ENCODE measurements at places on chromosomes 12 and 14.
A peak's percentile ranks its signal among the peaks of the same experiment; 100 is the strongest.

DNA sequence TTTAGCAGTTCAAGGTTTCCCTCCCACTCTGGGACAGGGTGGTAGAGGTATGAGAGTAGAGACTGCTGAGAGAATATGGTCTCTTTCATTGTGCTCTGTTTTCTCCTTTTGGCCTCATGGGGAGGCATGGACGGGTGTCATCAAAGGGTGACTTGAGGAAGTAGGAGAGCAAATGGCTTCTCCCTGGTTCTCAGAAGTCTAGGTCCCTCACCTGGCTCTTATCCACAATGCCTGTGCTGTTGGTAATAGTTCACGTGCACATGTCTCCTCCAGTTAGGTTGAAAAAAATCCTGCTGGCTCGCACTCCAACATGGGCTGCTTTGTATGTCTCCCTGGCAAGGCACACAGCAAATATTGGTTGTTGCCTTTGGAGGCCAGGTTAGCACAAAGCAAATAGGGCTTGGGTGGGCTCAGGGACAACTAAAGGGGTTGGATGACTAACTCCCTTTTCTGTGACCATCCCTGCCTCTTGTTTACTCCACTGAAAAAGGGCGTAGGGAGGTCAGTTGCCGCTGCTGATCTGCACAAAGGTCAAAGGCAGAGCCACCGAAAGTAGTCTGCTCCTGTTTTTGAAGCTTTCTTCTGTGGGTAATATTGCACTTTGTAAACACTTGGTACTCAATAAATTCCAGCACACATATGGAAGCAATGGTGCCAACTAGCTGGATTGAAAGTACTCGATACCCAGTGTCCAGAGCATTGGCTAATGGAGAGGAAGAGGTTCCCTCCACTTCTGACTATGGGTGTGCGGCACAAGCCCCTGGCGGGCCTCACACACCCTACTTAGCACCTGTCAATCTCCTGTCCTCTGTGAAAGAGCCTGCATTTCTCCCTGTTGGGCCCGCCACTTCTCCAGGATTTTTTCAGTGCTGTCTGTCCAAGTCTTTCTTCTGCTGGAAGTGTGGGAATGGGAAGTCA is 121.8 kb downstream of the SLC38A6 start:
- no peaks in the 10 kb centered on the region for H3K36me3 ChIP-seq
- no peak overlapping the region for H3K4me3 ChIP-seq
- no peak for DNase-seq
- peaks cover 36% of the 10 kb centered on the region for H3K4me1 ChIP-seq

DNA sequence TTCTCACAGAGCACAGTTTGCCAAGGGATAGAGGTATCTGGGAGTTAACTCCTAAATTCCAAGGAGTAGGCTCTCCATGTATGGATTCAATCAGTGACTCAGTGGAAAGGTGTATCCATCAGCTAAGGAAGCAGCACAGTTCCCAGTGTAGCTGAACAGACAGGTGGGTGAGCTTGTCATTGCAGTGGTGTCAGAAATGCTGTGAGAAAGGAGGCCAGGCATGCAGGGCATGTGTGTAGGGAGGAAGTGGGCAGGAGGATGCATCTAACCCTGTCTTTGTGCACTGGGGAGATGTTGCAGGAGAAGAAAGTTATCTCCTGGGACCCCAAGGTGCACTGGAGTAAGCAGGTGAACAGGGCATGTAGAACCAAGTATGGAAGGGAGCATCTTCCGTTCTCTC is 539.0 kb downstream of the VRK1 start:
- H3K36me3 ChIP-seq, result no peaks in the 10 kb centered on the region
- no peak overlapping the region for H3K4me3 ChIP-seq
- H3K4me1 ChIP-seq, result no peaks in the 10 kb centered on the region
- no peak for DNase-seq

GRCh38 chr12:3791256-3791874 is 38.5 kb upstream of the CRACR2A start:
- H3K4me1 ChIP-seq, result no peaks in the 10 kb centered on the region
- no peaks in the 10 kb centered on the region for H3K27me3 ChIP-seq
- H3K36me3 ChIP-seq, result no peaks in the 10 kb centered on the region
- no peak for DNase-seq
- no peak overlapping the region for H3K4me3 ChIP-seq
- no peak overlapping the region for H3K27ac ChIP-seq

- H3K36me3 ChIP-seq, result no peaks in the 10 kb centered on the region
- no peak overlapping the region for H3K4me3 ChIP-seq
- no peak for DNase-seq
- H3K4me1 ChIP-seq, result no peaks in the 10 kb centered on the region
- H3K27me3 ChIP-seq, result no peaks in the 10 kb centered on the region
Observed at GRCh38 chr14:84688297-84689025, 841.5 kb upstream of the FLRT2 start.

DNA sequence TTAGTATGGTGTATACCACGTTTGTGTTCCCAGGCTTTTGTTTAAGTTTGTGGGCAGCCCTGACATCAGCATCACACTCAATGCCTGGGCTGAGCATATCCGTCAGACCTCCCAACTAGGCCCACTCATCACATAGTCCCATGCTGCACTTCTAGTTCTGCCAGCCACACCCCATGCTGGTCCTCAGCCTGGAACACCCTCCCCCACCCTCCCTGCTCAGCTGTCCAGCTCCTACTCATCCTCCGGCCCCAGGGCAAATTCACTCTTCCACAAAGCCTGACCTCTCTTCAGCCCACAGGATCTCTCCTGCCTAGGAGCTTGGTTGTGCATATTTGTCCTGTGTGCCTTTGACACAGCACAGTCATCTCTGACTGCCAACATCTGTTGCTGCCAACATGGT is 3.9 kb upstream of the ENDOU start:
- H3K27me3 ChIP-seq, result no peaks in the 10 kb centered on the region
- H3K36me3 ChIP-seq, result no peaks in the 10 kb centered on the region
- DNase-seq, result no peak
- peaks cover 8% of the 10 kb centered on the region for H3K4me1 ChIP-seq

GRCh38 chr14:61566537-61567225 is 128.6 kb upstream of the HIF1A start:
- peaks cover 85% of the 10 kb centered on the region for H3K4me1 ChIP-seq
- H3K36me3 ChIP-seq, result no peaks in the 10 kb centered on the region
- DNase-seq, result peak; percentile 83
- H3K4me3 ChIP-seq, result no peak overlapping the region
- H3K27me3 ChIP-seq, result no peaks in the 10 kb centered on the region

DNA sequence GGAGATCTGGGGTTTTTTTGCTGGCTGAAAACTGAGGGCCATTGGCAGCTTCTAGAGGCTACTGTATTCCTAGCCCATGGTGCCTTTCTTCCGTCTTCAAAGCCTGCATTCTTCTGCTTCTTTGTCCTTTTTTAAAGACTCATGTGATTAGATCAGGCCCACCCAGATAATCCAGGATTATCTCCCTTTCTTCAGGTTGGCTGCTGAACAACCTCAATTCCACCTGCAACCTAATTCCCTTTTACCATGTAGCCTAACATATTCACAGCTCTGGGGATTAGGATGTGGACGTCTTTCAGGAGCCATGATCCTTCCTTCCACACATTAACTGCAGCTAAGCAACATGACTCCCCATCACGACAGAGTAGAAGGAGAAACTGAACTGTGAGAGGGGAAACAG is 985.5 kb downstream of the DIO2 start:
- no peaks in the 10 kb centered on the region for H3K36me3 ChIP-seq
- H3K27me3 ChIP-seq, result no peaks in the 10 kb centered on the region
- DNase-seq, result no peak
- no peaks in the 10 kb centered on the region for H3K4me1 ChIP-seq
- H3K4me3 ChIP-seq, result no peak overlapping the region

DNA sequence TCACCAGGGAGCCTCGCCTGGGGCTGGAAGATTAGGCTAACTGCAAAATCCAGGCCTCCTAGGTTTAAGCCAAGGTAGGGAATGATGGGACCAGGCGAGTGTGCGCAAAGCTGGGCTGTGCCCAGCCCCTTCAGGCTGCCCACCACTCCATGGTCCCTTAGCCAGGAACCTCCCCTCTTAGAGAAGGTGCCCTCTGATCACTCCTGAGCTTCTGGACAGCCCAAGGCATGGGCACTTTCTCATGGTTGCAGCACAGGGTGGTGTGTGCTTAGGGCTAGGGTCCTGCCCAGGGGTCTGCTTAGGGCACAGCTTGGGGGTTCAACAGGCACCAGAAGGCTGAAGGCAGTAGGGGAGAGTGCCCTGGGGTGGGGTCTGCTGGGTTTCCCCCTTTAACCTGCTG is 69.0 kb downstream of the PRIMA1 start:
- H3K4me3 ChIP-seq, result no peak overlapping the region
- H3K36me3 ChIP-seq, result no peaks in the 10 kb centered on the region
- no peaks in the 10 kb centered on the region for H3K27me3 ChIP-seq

DNA sequence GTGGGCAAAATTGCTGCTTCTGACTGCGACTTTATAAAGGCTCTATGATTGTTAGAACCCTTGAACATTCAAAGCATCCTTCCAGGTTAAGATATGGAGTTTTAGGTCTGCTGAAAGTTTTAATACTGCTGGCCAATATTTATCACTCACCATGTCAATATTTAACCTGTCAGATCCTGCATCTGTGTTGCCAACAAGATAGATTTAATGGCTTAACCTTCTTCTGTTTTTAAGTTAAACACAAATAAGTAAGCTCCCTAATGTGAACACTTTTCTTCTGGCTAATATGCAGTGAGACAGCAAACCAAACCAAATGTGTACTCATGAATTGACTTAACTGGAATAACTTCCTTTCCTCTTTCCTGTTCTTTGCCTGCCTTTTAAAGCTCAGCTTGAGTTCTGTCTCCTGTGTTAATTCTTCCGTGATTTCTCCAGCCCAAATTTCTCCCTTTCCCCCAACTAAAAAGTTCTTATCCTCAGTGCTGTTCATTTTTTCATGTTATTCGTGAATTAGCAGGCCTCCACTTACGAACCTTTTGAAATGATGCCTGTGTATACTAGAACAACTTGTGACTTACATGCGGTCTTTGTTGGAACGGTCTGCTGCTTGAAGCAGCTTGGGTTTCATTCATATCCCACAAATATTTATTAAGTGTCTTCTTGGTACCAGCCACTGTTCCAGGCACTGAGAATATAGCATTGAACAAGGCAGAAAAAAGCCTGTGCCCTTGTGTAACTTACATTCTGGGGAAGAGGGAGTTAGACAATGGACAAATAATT is 9.1 kb downstream of the FBXW8 start:
- no peak overlapping the region for H3K27ac ChIP-seq
- DNase-seq, result no peak
- H3K4me1 ChIP-seq, result peaks cover 14% of the 10 kb centered on the region
- no peaks in the 10 kb centered on the region for H3K27me3 ChIP-seq
- no peak overlapping the region for H3K4me3 ChIP-seq

- H3K4me1 ChIP-seq, result peaks cover 9% of the 10 kb centered on the region
- DNase-seq, result peak; percentile 61
- no peak overlapping the region for H3K27ac ChIP-seq
- no peaks in the 10 kb centered on the region for H3K27me3 ChIP-seq
- no peak overlapping the region for H3K4me3 ChIP-seq
Observed at GRCh38 chr14:96275177-96276112, 19.4 kb downstream of the BDKRB1 start.

DNA sequence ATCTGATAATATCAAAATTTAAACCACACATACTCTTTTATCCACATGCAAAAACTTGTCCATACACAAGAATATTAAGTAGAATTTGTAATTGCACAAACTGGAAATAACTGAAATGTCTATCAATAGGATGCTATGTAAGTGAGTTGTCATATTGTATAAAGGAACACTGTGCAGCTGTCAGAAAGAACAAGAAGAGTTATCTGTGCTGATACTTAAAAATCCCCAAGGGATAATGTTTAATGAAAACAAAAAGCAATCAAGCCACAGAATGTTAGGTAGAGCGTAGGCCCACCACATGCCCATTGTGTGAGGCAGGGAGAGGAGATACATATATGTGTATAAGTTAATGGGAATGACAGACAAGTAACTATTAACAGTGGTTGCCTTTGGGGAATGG is 25.9 kb upstream of the HIGD1C start:
- H3K27me3 ChIP-seq, result peaks cover 2% of the 10 kb centered on the region
- no peak overlapping the region for H3K27ac ChIP-seq
- peaks cover 13% of the 10 kb centered on the region for H3K4me1 ChIP-seq
- no peak overlapping the region for H3K4me3 ChIP-seq

DNA sequence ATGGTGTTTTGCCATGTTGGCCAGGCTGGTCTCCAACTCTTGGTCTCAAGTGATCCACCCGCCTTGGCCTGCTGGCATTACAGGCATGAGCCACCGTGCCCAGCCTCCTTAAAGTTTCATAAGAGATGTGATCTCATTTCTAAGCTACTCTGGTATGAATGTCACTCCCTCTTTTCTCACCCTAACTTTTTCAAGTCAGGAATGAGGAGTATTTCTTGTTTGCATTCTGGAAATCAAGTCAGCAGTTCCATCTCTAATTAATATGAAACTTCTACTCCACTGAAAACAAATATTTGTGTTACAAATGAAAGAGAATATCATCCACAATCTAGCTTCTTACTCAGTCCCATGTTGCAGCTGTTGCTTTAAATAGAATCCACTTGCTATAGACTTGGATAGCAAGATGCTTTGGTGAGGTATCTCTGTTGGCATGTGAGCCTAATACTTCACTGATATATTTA is 61.3 kb downstream of the ARF6 start:
- H3K4me1 ChIP-seq, result no peaks in the 10 kb centered on the region
- H3K27ac ChIP-seq, result no peak overlapping the region
- no peaks in the 10 kb centered on the region for H3K36me3 ChIP-seq
- no peak for DNase-seq
- H3K4me3 ChIP-seq, result no peak overlapping the region

GRCh38 chr14:102778338-102779083 is 1.3 kb downstream of the TRAF3 start:
- no peaks in the 10 kb centered on the region for H3K27me3 ChIP-seq
- peak; percentile 47 for DNase-seq
- peaks cover 32% of the 10 kb centered on the region for H3K4me1 ChIP-seq

DNA sequence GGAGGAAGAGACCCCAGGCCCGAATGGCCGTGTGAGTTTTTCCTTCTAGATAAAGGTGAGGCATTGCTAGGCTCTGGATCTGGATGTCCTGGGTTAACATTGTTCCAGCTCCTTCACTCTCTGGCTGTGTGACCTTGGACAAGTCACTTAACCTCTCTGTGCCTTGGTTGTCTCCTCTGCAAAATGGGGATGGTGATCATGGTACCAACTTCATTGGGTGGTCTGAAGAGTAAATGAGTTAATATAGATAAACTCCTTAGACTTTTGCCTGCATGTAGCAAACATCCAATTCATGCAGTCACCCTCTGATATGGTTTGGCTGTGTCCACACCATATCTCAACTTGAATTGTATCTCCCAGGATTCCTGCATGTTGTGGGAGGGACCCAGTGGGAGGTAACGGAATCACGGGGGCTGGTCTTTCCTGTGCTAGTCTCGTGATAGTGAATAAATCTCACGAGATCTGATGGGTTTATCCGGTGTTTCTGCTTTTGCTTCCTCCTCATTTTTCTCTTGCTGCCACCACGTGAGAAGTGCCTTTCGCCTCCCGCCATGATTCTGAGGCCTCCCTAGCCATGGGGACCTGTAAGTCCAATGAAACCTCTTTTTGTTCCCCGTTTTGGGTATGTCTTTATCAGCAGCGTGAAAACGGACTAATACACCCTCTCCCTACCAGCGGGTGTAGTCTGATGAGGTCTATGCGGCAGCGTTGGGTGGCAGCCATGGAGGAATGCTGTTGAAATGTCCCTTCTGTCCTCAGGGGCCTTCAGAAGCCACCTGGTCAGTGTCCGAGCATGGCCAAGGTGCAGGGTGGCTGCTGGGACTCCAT is 256.1 kb downstream of the GLT1D1 start:
- H3K4me3 ChIP-seq, result no peak overlapping the region
- no peak for DNase-seq

- peak; percentile 14 for DNase-seq
- H3K27me3 ChIP-seq, result no peaks in the 10 kb centered on the region
- no peaks in the 10 kb centered on the region for H3K4me1 ChIP-seq
- no peak overlapping the region for H3K4me3 ChIP-seq
Observed at GRCh38 chr12:106498056-106498455, 84.7 kb upstream of the RFX4 start.
